ENCODE measurements at places on chromosomes 1 and 21. TPM values are rescaled to one million over a fixed set of nuclear protein-coding genes. Genes with fewer than 3 reads are reported as not detected.

DNA sequence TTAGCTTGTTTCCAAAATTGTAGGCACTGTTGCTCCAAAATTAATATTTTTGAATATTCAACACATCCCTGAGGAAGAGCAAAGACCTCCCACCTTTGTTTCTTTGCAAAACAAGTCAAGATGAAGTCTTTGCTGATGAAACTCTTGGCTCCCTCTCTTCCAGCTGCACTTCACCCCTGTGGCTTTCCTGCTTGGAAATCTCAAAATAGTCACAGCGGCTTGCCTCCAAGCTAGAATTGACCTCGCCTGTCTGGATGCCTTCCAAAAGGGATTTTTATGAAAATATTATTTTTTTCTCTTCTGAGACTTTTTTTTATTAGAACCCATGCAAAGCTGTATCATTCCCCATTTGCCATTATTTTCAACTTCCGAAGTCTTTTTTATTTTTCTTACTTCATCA is 71.1 kb upstream of the MROH9 start:
- no peak for DNase-seq
- H3K27me3 ChIP-seq = no peaks in the 10 kb centered on the region
- no peaks in the 10 kb centered on the region for H3K4me1 ChIP-seq
- H3K27ac ChIP-seq = no peak overlapping the region
- no peaks in the 10 kb centered on the region for H3K36me3 ChIP-seq

GRCh38 chr21:33270986-33271385 is 4.8 kb downstream of the IL10RB start:
- no peak overlapping the region for H3K27ac ChIP-seq
- no peaks in the 10 kb centered on the region for H3K27me3 ChIP-seq
- peaks cover 10% of the 10 kb centered on the region for H3K4me1 ChIP-seq
- DNase-seq = no peak
- H3K36me3 ChIP-seq = no peaks in the 10 kb centered on the region
- no peak overlapping the region for H3K4me3 ChIP-seq

DNA sequence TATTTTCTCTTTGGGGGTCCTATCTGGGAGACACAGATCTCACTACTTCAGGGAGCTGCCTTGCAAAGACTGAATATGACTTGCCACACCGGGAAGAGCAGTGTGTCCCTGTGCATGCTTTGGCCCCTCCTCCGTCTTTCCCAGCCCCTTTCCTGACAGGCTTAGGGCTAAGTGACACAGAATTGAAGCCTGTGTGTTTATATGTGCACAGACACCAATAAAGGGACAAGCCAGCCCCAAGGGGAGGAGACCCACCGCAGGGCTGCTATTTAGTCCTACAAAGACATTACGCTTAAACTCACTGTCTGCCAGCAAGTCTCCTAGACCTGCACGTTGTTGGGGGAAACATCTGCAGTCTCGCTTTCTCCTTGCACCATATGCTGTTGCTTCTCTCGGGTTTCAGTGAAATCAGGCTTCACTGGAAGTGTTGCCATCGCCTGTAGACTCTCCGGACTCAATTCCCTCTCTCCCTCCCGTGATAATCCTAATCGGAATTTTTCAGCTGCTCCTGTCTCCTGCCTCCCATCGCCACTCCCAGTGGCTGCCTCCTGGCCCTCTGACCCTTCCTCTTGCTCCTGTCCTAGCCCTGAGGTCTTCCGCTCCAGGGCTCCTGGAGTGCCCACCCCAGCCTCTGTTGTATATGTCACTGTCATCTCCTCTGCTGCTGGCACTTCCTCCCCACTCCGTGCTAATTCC is 58.5 kb upstream of the LRRC53 start:
- no peaks in the 10 kb centered on the region for H3K4me1 ChIP-seq
- DNase-seq = no peak
- no peak overlapping the region for H3K4me3 ChIP-seq
- H3K36me3 ChIP-seq = no peaks in the 10 kb centered on the region

GRCh38 chr1:107496002-107496401 is 355.2 kb downstream of the NTNG1 start:
- no peak overlapping the region for H3K27ac ChIP-seq
- no peak for DNase-seq
- H3K4me3 ChIP-seq = no peak overlapping the region
- H3K36me3 ChIP-seq = no peaks in the 10 kb centered on the region
- no peaks in the 10 kb centered on the region for H3K27me3 ChIP-seq

The CCDC27 gene
- total RNA-seq = 0.13 TPM

The LCE6A gene
- total RNA-seq = not detected

All from WTC11 (cell line).